Mesendoderm (in vitro differentiated cells): ENCODE measurements at places on chromosomes 16 and 17.

GRCh38 chr17:44119798-44120197 lies 3.6 kb downstream of the HDAC5 start:
- no peak overlapping the region for H3K27ac ChIP-seq
- H3K27me3 ChIP-seq: no peaks in the 10 kb centered on the region
- peaks cover 16% of the 10 kb centered on the region for H3K4me1 ChIP-seq
- no peaks in the 10 kb centered on the region for H3K36me3 ChIP-seq
- no peak overlapping the region for H3K4me3 ChIP-seq

GRCh38 chr16:50027829-50028228 lies 2.8 kb downstream of the CNEP1R1 start:
- no peaks in the 10 kb centered on the region for H3K4me1 ChIP-seq
- DNase-seq: no peak
- H3K4me3 ChIP-seq: no peak overlapping the region
- no peaks in the 10 kb centered on the region for H3K27me3 ChIP-seq
- peaks cover 4% of the 10 kb centered on the region for H3K36me3 ChIP-seq

DNA sequence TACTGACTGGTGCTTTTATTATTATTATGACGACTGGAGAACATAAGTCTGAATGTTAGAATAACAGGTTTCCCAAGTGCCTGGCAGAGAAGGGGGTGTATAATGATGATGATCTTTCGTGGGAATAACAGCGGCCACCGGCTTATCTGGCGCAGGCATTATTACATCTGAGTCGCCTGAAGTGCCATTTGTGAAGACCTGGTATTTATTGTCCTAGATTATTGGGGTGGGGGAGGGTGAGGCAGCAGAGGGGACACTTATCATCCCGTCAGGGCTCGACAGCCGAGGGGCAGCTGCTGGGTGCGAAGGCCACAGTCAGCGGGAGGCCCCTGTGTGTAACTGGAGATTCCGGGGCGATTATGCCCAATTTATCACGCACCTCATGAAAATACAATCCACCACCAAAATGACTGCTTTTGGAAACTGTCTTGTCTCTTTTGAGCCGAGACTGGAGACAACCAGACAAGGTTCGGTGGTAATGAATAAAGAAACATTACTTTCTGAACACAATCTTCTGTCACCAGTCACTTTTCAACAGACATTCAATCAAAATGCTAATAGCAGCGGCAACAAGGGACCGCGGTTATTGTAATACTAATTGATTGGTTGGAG lies 199.3 kb downstream of the CCDC182 start:
- no peaks in the 10 kb centered on the region for H3K36me3 ChIP-seq
- H3K27ac ChIP-seq: no peak overlapping the region
- H3K4me3 ChIP-seq: no peak overlapping the region
- no peak for DNase-seq

DNA sequence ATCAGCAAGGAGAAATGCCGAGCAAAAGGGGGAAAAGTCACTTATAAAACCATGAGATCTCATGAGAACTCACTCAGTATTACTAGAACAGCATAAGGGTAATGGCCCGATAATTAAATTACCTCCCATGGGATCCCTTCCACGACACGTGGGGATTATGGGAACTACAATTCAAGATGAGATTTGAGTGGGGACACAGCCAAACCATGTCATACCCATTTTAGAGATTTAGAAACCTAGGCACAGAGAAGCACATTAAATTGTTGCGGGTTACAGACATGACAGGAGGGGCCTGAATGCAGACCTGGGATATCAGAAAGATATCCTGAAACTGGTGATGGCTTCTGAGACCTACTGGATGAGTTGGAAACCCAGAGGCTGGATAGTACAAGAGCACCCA lies 20.1 kb downstream of the ARHGAP17 start:
- DNase-seq: no peak
- H3K27ac ChIP-seq: no peak overlapping the region

GRCh38 chr16:14446796-14447195 lies 183.3 kb downstream of the PARN start:
- no peak overlapping the region for H3K27ac ChIP-seq
- H3K4me3 ChIP-seq: no peak overlapping the region
- H3K27me3 ChIP-seq: no peaks in the 10 kb centered on the region
- DNase-seq: no peak
- no peaks in the 10 kb centered on the region for H3K36me3 ChIP-seq

DNA sequence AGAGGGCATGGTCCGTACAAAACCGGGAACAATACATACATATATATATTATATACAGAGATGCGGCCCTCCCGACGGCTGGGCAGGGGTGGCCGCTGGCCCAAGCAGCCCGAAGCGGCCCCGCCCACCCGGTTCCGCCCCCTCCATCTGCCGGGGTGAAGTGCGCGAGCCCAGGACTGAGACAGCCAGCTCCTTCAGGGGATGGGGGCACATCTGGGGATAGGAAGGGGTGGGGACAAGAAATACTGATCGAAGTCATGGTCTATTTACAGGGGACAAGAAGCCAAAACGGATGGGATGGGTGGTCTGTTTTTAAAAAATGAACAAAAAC lies 3.8 kb upstream of the SAMD14 start:
- H3K27ac ChIP-seq: no peak overlapping the region
- no peak for DNase-seq

- H3K4me1 ChIP-seq: peaks cover 15% of the 10 kb centered on the region
- H3K27ac ChIP-seq: no peak overlapping the region
- no peak overlapping the region for H3K4me3 ChIP-seq
- DNase-seq: peak; percentile 72
- no peaks in the 10 kb centered on the region for H3K27me3 ChIP-seq
- no peaks in the 10 kb centered on the region for H3K36me3 ChIP-seq
These were observed 137.9 kb downstream of the PITPNC1 start for GRCh38 chr17:67514998-67515397.

GRCh38 chr16:524274-525040 lies 3.1 kb upstream of the CAPN15 start:
- H3K27ac ChIP-seq: no peak overlapping the region
- peaks cover 11% of the 10 kb centered on the region for H3K4me1 ChIP-seq
- no peak overlapping the region for H3K4me3 ChIP-seq
- H3K36me3 ChIP-seq: peaks cover 4% of the 10 kb centered on the region

GRCh38 chr16:89971495-89972243 lies 23.1 kb downstream of the DEF8 start:
- H3K4me3 ChIP-seq: peak overlapping the region; percentile 15
- no peak overlapping the region for H3K27ac ChIP-seq
- no peak for DNase-seq

- H3K27me3 ChIP-seq: no peaks in the 10 kb centered on the region
- H3K27ac ChIP-seq: no peak overlapping the region
- DNase-seq: peak; percentile 42
- peak overlapping the region; percentile 100 for H3K4me3 ChIP-seq
These were observed 18.6 kb downstream of the PRCD start for GRCh38 chr17:76558198-76559095.

- H3K27ac ChIP-seq: no peak overlapping the region
- DNase-seq: no peak
- no peak overlapping the region for H3K4me3 ChIP-seq
- peaks cover 2% of the 10 kb centered on the region for H3K36me3 ChIP-seq
- H3K4me1 ChIP-seq: no peaks in the 10 kb centered on the region
- no peaks in the 10 kb centered on the region for H3K27me3 ChIP-seq
These were observed 55.6 kb downstream of the USP43 start for GRCh38 chr17:9700754-9701476.

DNA sequence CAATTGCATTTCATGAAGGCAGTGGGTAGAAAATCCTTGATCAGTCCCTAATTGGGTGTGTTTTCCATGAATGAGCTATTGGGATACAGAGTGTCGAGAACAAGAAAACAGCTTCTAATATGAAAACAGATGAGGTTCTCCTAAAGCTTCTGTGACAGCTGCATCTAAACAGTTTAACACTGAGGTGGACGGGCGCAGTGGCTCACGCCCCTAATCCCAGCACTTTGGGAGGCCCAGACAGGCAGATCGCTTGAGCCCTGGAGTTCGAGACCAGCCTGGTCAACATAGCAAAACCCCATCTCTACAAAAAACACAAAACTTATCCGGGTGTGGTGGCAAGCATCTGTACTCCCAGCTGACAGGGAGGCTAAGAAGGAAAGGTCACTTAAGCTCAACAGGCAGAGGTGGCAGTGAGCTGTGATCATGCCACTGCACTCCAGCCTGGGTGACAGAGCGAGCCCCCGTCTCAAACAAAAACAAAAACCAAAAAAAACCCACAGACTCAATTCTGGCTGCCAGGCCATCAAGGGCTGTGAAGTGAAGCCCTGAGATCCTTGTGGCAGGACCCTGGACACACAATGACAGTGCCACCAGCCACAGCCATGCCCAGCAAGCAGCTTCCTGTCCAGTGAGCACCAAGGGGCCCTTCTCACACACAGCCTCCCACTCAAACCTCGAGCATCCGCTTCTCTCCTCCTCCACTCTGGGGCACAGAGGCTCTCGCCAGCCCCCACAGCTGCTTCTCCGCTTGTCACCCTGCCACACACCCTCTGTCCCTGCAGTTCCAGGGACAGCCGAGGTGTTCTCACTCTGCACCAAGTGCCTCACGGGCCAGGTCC lies 44.0 kb downstream of the ANKRD11 start:
- no peaks in the 10 kb centered on the region for H3K27me3 ChIP-seq
- peaks cover 19% of the 10 kb centered on the region for H3K4me1 ChIP-seq
- no peak overlapping the region for H3K4me3 ChIP-seq
- no peaks in the 10 kb centered on the region for H3K36me3 ChIP-seq

- H3K36me3 ChIP-seq: no peaks in the 10 kb centered on the region
- no peak for DNase-seq
- no peaks in the 10 kb centered on the region for H3K4me1 ChIP-seq
- H3K27ac ChIP-seq: no peak overlapping the region
These were observed 22.9 kb upstream of the CORO6 start for GRCh38 chr17:29645515-29646051.

GRCh38 chr17:32697728-32698625 lies 178.9 kb downstream of the MYO1D start:
- H3K4me1 ChIP-seq: no peaks in the 10 kb centered on the region
- no peak overlapping the region for H3K27ac ChIP-seq
- H3K4me3 ChIP-seq: no peak overlapping the region
- DNase-seq: no peak

GRCh38 chr17:50583641-50584040 lies 23.1 kb downstream of the CACNA1G start:
- no peaks in the 10 kb centered on the region for H3K27me3 ChIP-seq
- no peaks in the 10 kb centered on the region for H3K36me3 ChIP-seq
- no peak overlapping the region for H3K27ac ChIP-seq
- peaks cover 4% of the 10 kb centered on the region for H3K4me1 ChIP-seq

GRCh38 chr16:79369796-79370195 lies 230.7 kb downstream of the MAF start:
- H3K36me3 ChIP-seq: no peaks in the 10 kb centered on the region
- no peaks in the 10 kb centered on the region for H3K4me1 ChIP-seq
- no peak overlapping the region for H3K4me3 ChIP-seq
- H3K27ac ChIP-seq: no peak overlapping the region

- H3K27ac ChIP-seq: no peak overlapping the region
- H3K4me3 ChIP-seq: no peak overlapping the region
- no peaks in the 10 kb centered on the region for H3K4me1 ChIP-seq
- H3K27me3 ChIP-seq: no peaks in the 10 kb centered on the region
These were observed 15.7 kb downstream of the RHBDF2 start for GRCh38 chr17:76485569-76485968.

GRCh38 chr17:7238420-7239090 lies 702 bp downstream of the PHF23 start:
- H3K27me3 ChIP-seq: no peaks in the 10 kb centered on the region
- H3K27ac ChIP-seq: peak overlapping the region; percentile 94
- no peak for DNase-seq
- peaks cover 9% of the 10 kb centered on the region for H3K4me1 ChIP-seq
- peaks cover 17% of the 10 kb centered on the region for H3K36me3 ChIP-seq

- H3K36me3 ChIP-seq: no peaks in the 10 kb centered on the region
- no peak overlapping the region for H3K4me3 ChIP-seq
- H3K4me1 ChIP-seq: no peaks in the 10 kb centered on the region
- no peak overlapping the region for H3K27ac ChIP-seq
These were observed 82.2 kb downstream of the CMC2 start for GRCh38 chr16:80924372-80924978.

GRCh38 chr16:53901408-53901807 lies 197.5 kb downstream of the FTO start:
- no peak for DNase-seq
- no peaks in the 10 kb centered on the region for H3K4me1 ChIP-seq
- no peak overlapping the region for H3K27ac ChIP-seq
- H3K36me3 ChIP-seq: no peaks in the 10 kb centered on the region
- no peak overlapping the region for H3K4me3 ChIP-seq
